ENCODE measurements at places on chromosomes 12 and 14.

DNA sequence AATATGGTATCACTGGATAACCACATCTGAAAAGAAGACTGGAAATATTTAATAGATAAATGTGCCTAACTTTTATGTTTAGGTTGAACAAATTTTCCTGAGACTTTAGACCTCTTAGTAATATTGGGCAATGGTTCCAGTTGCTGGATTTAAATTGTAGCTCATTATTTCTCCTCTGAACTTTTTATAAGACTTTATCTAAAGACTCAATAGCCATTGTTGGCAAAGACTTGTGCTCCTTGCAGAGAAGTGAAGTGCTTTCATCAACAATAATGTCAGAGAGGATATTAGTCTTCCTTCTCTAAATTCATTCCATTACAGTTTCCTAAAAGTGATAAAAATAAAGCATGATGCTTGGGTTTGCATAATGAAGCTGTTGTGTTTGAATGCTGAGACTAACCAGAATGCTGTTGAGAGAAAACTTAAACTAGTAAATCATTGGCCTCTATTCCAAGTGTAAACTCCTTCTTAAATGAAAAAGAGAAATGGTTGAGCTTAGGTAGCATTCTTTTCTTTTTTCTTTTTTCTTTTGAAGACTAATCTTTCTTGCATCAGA, 200.2 kb downstream of the TMTC3 start:
- no peaks in the 10 kb centered on the region for H3K36me3 ChIP-seq
- no peaks in the 10 kb centered on the region for H3K27me3 ChIP-seq
- no peak for DNase-seq
- H3K27ac ChIP-seq = no peak overlapping the region
- no peaks in the 10 kb centered on the region for H3K4me1 ChIP-seq
- no peak overlapping the region for H3K4me3 ChIP-seq

DNA sequence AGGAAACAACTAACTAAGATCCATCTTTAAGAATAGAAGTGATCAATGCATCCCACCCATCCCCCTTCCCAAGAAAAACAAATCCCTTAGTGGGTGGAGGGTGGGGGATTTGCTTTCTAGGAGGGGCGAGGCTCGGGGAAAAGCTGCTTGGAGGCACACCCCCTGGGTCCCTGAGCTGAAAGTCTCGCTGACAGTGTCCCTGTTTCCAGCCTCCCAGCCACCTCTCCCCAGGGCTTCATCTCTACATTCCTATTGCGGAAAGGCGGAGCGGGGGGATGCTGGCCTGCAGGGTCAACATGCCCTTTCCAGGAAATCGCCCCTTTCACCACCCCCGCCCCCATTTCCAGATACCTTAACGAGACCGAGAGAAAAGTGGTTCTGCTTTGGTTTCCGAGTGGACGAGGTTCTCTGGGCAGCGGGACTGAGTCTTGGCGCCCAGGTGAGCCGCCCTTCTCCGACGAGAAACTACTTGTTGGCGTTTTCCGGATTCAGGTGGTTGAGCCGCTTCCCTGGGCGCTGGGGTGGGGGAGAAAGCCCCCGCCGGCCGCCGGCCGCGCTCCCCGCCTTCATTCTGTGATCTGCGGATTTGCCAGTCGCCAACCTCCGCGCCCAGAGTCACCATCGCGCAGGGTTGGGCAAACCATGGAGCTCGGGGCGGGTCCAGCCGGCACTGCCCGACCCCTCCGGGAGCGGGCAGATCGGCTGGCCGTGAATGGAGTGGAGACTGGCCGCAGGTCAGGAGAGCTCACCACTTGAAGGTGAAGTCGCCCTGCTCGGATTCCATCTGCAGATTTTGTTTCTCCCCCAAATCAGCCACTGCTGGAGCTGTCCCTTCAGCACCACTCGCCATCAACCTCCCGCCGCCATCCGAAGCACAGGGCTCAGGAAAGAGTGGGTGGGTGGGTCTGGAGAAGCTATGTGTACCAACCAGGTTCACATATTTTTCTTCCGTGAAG, 505 bp downstream of the KCNC2 start:
- peaks cover 15% of the 10 kb centered on the region for H3K4me1 ChIP-seq
- peaks cover 45% of the 10 kb centered on the region for H3K27me3 ChIP-seq
- DNase-seq = no peak
- H3K4me3 ChIP-seq = no peak overlapping the region
- H3K36me3 ChIP-seq = peaks cover 8% of the 10 kb centered on the region

- DNase-seq = no peak
- H3K4me3 ChIP-seq = no peak overlapping the region
- peaks cover 16% of the 10 kb centered on the region for H3K4me1 ChIP-seq
- peaks cover 5% of the 10 kb centered on the region for H3K36me3 ChIP-seq
- H3K27ac ChIP-seq = peak overlapping the region; percentile 80
- no peaks in the 10 kb centered on the region for H3K27me3 ChIP-seq
These were observed 88.8 kb downstream of the FUT8 start for GRCh38 chr14:65501328-65501727.

DNA sequence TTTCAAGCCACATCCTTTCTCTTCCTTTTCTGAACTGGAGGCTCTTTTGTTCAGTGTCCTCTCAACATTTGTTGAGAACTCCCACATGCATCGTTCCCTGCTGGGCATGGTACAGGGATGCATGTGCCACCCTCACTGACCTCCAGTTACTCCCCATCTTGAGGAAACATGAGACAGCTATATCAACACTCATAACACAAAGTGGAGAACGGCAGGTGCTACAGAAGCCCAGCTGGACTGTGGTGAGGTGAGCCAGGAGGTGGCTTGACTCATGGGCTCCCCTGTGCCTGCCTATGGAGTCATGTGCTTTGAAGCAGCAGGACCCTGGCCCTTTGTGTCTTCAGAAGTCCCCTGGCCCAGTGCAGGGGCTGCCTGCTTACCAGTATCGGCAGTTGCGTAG, 9.7 kb downstream of the MYH6 start:
- no peak overlapping the region for H3K27ac ChIP-seq
- no peak overlapping the region for H3K4me3 ChIP-seq
- H3K4me1 ChIP-seq = no peaks in the 10 kb centered on the region
- DNase-seq = no peak
